Skin of body (tissue), 3 donors: ENCODE measurements at places on chromosomes 1 and 21.

- DNase-seq, result no peak
Measured at GRCh38 chr1:98427664-98428063, 233.9 kb upstream of the SNX7 start.

- DNase-seq, result peak; percentile 15
Measured at GRCh38 chr1:214573386-214574318, 22.2 kb upstream of the PTPN14 start.

- no peak for DNase-seq
Measured at GRCh38 chr1:228337031-228337564, 69.5 kb downstream of the TRIM11 start.

DNA sequence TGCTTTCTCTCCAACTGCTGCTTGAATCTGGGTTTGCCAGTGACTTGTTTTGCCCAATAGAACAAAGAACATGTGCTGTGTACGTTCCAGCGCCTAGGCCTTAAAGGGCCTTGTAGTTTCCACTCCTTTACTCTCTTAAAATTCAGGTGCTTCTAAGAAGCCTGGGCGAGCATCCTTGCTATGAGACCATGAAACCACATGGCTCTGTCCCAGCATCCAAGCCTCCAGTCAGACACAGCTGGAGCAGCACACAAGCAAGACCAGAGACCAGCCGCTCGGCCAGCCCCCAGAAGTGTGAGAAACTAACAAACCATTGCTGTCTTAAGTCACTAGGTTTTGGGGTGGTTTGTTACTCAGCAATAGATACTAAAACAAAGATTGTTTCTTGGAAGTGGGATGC, 15.1 kb downstream of the PLEKHO1 start:
- DNase-seq, result no peak

- DNase-seq, result no peak
Measured at GRCh38 chr1:178034676-178035075, 59.2 kb upstream of the RASAL2 start.

DNA sequence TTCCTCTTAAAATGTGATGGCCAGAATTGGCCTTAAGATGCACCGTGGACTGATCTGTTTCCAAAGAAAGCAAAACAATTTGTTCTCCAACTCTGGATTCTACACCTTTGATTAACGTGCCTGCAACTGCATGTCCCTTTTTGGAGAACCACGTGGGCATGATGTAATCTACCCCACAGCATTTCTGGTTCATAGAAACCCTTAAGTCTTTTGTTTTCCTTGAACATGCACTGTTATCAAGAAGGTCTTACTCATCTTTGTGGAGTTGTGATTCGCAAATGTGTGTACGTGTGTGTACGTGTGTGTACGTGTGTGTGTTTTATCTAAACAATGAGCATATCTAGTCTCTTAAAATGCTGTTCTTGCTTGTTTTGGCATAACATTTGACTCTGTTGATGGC, 57.8 kb downstream of the LPAR3 start:
- no peak for DNase-seq

GRCh38 chr1:9289090-9289534, 3.6 kb upstream of the SPSB1 start:
- DNase-seq, result peak; percentile 20

GRCh38 chr1:119007339-119007669, 19.2 kb upstream of the TBX15 start:
- no peak for DNase-seq

DNA sequence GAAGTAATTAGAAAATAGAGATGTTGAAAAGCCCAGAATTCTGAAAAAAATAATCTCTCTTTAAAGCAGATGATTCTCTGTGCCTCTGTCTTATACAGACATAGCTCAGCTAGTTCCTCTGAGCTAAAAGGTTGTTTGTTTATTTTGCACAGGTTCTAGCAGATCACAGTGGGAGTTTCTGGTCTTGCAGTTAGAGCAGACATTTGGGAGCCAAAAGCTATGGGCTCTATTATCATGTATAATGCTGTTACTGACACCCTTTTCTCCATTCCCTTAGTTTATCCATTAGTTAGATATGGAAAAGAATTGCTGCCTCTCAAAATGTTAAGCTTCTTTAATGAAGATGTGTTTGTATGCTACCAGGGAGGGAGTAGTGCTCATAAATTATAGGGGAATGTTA, 20.5 kb upstream of the CD55 start:
- DNase-seq, result no peak

- no peak for DNase-seq
Measured at GRCh38 chr1:93317207-93317606, 28.5 kb upstream of the DR1 start.

DNA sequence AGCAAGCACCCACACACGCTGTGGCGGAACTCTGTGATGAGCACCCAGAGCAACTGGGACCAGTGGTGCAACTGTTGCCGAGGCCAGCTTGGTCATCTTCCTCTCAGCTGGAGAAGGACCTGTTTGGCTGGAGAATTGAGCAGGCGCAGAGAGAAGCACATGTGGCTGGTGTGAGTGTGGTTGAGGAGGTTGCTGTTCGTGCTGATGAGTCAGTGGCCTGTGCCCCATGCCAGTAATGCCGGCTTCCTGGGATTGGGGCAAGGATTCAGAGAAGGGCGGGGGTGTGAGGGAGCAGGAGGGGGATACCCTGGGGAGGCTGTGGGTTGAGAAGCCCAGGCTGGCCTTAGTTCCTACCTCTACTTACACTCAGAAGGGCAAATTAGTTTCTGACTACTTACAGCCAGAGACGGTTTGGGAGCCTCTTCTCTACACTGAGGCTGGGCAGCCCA, 57.5 kb upstream of the EPS8L3 start:
- DNase-seq, result no peak

GRCh38 chr1:111963985-111964738, 25.3 kb downstream of the KCND3 start:
- no peak for DNase-seq

- no peak for DNase-seq
Measured at GRCh38 chr1:201650623-201650933, 111.7 kb downstream of the NAV1 start.

GRCh38 chr1:92168657-92169056, 49.1 kb upstream of the C1orf146 start:
- no peak for DNase-seq

- peak; percentile 16 for DNase-seq
Measured at GRCh38 chr1:158145173-158145719, 35.4 kb upstream of the CD1D start.
